ENCODE measurements at places on chromosomes 3 and 15. TPM values are rescaled to one million over a fixed set of nuclear protein-coding genes. Genes with fewer than 3 reads are reported as not detected.

GRCh38 chr15:92100301-92100700, 246.8 kb downstream of the SLCO3A1 start:
- H3K36me3 ChIP-seq = no peaks in the 10 kb centered on the region
- no peaks in the 10 kb centered on the region for H3K4me1 ChIP-seq
- H3K4me3 ChIP-seq = no peak overlapping the region
- H3K27me3 ChIP-seq = no peaks in the 10 kb centered on the region

DNA sequence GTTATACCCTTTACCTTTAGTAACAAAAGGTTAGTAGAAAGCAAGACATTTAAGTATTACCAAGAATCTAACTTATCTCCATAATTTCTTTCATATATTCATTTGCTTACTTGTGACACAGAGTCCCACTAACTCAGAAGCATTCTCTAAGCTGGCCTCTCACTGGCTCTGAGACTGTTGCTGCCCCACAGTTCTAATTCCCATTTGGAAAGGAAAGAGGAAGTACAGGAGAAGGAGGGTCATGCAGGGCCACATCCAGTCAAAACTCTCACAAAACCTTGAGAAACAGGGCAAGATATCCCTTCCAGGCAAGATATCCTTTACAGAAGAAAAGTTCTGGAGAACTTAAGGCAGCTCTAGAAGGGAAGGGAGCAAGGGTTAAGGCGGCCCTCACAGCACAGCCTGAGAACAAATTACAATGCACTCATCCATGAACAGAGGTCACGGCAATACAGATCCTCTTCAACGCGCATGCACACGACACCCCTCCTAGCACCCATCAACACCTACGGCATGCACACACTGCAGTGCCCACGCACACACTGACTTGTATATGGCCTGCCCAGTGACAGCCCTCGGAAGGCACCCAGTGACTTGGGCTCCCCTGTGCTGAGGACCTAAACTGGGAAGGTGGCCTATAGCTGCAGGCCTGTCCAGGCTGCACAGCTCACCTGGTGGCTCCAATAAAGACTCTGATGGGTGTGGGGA, 13.0 kb upstream of the MYO5C start:
- H3K4me1 ChIP-seq = no peaks in the 10 kb centered on the region
- H3K27ac ChIP-seq = no peak overlapping the region
- peaks cover 3% of the 10 kb centered on the region for H3K36me3 ChIP-seq

MRAS gene
- total RNA-seq = 59.3 TPM

GRCh38 chr3:183586477-183586876, 31.0 kb upstream of the KLHL6 start:
- peaks cover 8% of the 10 kb centered on the region for H3K27me3 ChIP-seq
- H3K4me3 ChIP-seq = no peak overlapping the region
- no peaks in the 10 kb centered on the region for H3K36me3 ChIP-seq
- peaks cover 8% of the 10 kb centered on the region for H3K4me1 ChIP-seq
- H3K27ac ChIP-seq = no peak overlapping the region

- H3K4me1 ChIP-seq = peaks cover 2% of the 10 kb centered on the region
- DNase-seq = no peak
- no peaks in the 10 kb centered on the region for H3K36me3 ChIP-seq
- no peaks in the 10 kb centered on the region for H3K27me3 ChIP-seq
- no peak overlapping the region for H3K27ac ChIP-seq
- no peak overlapping the region for H3K4me3 ChIP-seq
Observed at GRCh38 chr15:85280203-85280602, 100.2 kb upstream of the AKAP13 start.

GRCh38 chr3:188754267-188754666, 417.5 kb upstream of the TPRG1 start:
- no peak overlapping the region for H3K4me3 ChIP-seq
- H3K4me1 ChIP-seq = no peaks in the 10 kb centered on the region
- no peak for DNase-seq
- H3K27ac ChIP-seq = no peak overlapping the region

- no peak overlapping the region for H3K27ac ChIP-seq
- no peaks in the 10 kb centered on the region for H3K36me3 ChIP-seq
- no peaks in the 10 kb centered on the region for H3K4me1 ChIP-seq
Observed at GRCh38 chr15:32123473-32123872, 93.2 kb downstream of the CHRNA7 start.

Data from IMR-90 (cell line).